Dorsolateral prefrontal cortex (tissue), 122 donors: ENCODE measurements at places on chromosomes 7 and 10. TPM values are rescaled to one million over a fixed set of nuclear protein-coding genes. Genes with fewer than 3 reads are reported as not detected.

The DNAH11 gene
- total RNA-seq, result 0.76 TPM

The PRTFDC1 gene
- 29.1 TPM for total RNA-seq

The AKAP9 gene
- 81.9 TPM for total RNA-seq

The FANK1 gene
- total RNA-seq, result 3.5 TPM

The HOXA1 gene
- not detected for total RNA-seq

The NANOS1 gene
- total RNA-seq, result 2.7 TPM

The ITIH5 gene
- total RNA-seq, result 21.3 TPM

The RAB18 gene
- 168 TPM for total RNA-seq

The LDB3 gene
- 17.8 TPM for total RNA-seq

The ADARB2 gene
- 40.4 TPM for total RNA-seq

The CALML3 gene
- total RNA-seq, result not detected

The SPAM1 gene
- total RNA-seq, result not detected

The NUTM2D gene
- total RNA-seq, result 5.5 TPM

The RAB19 gene
- not detected for total RNA-seq

The NEURL1 gene
- 68.4 TPM for total RNA-seq

The PUS7 gene
- 18.8 TPM for total RNA-seq
